ENCODE measurements at places on chromosomes 12 and 14.
A peak's percentile ranks its signal among the peaks of the same experiment; 100 is the strongest.

DNA sequence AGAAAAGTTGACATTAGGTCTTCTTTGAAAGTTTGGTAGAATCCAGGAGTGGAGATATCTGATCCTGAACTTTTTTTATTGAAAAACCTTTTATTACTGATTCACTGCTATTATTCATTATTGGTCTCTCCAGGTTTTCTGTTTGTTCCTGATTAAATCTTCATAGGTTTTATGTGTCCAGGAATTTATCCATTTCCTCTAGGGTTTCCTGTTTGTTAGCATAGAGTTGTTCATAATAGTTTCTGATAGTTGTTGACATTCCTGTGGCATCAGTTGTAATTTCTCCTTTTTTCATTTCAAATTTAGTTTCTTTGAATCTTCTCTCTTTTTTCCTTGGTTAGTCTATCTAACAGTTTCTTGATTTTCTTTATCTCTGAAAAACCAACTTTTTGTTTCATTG lies 370.3 kb downstream of the SLC6A15 start:
- DNase-seq, result peak; percentile 3

- peak; percentile 46 for DNase-seq
These were observed 74.3 kb downstream of the RASSF8 start for GRCh38 chr12:26032719-26033241.

- no peak for DNase-seq
These were observed 112.0 kb upstream of the TMCC3 start for GRCh38 chr12:94762259-94762942.

GRCh38 chr14:75240781-75241180 lies 37.8 kb upstream of the FOS start:
- DNase-seq, result no peak

- DNase-seq, result no peak
These were observed 12.8 kb downstream of the DUSP6 start for GRCh38 chr12:89339526-89339925.

GRCh38 chr12:13799574-13799973 lies 181.8 kb downstream of the GRIN2B start:
- DNase-seq, result no peak

- DNase-seq, result no peak
These were observed 31.0 kb downstream of the ITGA7 start for GRCh38 chr12:55676707-55677106.

- no peak for DNase-seq
These were observed 333.7 kb downstream of the RAD51B start for GRCh38 chr14:68153275-68153674.

DNA sequence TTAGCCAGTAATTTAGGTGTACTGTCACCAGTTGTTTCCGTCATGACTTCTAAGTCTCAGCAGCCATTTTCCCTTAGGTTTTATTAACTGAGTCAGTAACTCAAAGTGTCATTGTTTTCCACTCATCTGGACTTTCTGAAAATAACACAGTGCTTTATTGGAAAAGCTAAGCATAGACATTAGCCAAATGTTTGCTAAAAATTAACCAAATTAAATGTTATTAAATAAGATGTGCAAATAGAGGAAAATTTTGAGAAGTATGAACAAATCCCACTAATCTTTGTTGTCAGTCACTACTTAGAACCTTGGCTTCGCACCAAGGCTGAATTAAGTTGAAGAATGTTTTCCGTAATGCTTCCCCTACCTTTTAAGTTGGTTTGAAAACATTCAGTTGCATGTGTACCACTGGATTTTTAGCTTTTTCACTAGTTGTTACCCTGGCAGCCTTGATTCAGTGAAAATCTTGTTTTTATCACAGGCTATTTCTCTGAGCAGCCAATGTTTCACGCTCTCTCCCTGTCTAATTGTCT lies 43.0 kb downstream of the BORCS5 start:
- no peak for DNase-seq

DNA sequence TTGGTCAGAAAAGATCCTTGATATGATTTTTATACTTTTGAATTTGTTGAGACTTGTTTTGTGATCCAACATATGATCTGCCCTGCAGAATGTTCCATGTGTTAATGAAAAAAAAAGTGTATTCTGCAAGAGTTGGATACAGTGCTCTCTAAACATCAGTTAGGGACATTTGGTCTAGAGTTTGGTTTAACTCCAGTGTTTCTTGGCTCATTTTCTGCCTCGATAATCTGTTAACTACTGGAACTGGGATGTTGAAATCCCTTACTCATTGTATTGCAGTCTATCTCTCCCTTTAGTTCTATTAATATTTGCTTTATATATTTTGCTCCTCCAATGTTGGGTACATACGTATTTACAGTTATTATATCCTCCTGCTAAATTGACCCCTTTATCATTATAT lies 18.3 kb upstream of the TXNRD1 start:
- DNase-seq, result no peak

DNA sequence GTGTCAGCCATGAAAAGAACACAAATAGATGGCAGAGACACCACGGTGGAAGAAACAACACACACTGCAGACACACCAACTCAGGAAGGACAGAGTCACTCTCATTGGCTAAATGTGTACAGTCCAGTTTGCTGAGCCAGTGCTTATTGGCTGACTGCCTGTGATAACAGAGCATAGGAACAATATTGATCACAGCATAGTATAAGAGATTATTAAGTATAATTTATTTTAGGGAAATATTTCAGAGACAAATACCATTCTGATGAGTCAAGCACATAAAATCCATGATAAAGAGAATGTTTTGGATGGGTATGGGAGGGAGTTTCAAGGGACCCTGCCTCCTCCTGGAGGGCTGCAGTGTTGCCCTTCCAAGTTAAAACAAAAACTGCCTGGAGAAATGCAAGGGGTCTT lies 50.9 kb downstream of the BTG1 start:
- DNase-seq, result peak; percentile 72

DNA sequence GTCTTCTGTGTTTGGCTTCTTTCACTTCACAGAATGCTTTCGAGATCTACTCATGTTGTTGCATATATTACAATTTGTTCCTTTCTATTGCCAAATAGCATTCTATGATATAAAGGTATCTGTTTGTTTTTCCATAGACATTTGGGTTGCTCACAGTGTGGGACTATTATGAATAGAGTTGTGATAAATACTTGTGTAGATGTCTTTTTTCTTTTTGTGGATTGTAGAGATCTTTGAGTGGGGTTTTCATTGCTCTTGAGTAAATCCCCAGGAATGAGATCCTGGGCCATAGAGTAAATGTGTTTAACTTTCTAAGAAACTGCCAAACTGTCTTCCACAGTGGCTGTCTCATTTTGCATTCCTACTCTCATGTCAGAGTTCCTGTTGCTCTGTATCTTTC lies 24.9 kb upstream of the CEBPE start:
- DNase-seq, result no peak

DNA sequence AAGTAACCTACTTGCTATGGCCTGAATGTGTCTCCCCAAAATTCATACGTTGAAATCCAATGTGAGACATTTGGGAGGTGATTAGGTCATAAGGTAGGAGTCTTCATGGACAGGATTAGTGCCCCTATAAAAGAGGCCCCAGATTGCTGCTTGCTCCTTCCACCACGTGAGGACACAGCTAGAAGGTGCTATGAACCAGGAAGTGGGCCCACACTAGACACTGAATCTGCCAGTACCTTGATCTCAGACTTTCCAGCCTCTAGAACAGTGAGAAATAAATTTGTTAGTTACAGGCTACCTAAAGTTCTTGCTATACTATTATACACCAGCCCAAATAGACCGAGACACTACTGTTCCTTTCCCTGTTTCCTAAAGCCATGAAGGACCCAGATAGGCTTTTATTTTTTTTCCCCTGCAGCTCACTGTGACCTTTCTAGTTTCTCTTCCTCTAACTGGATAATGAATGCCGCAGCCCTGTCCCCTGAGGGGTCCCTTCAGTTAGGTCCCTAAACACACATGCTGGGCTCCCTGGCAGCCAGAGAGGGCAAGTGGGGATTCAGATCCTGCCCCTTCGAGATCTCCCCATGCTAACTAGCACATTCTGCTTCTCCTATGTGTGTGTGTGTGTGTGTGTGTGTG lies 19.3 kb downstream of the SLC25A3 start:
- no peak for DNase-seq

DNA sequence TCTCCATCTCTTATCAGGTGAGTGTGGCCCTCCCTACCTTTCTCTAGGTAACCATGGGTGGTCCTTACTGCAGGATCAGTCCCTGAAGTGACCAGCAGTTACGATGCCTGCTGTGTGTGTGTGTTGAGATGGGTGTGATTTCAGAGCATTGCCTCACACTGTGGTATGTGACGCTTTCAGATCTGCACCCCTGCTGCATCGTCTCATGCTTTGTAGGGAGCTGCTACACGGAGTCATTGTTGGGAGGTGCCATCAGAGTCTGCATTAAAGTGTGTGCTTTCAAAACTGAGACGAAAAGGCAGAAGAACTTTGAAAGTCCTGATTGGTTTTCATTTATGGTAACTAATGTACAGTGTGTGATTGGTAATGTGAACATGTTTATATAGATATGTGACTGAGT lies 150.5 kb downstream of the PELI2 start:
- peak; percentile 79 for DNase-seq

- peak; percentile 13 for DNase-seq
These were observed 118.7 kb upstream of the CDKN3 start for GRCh38 chr14:54278087-54278486.

DNA sequence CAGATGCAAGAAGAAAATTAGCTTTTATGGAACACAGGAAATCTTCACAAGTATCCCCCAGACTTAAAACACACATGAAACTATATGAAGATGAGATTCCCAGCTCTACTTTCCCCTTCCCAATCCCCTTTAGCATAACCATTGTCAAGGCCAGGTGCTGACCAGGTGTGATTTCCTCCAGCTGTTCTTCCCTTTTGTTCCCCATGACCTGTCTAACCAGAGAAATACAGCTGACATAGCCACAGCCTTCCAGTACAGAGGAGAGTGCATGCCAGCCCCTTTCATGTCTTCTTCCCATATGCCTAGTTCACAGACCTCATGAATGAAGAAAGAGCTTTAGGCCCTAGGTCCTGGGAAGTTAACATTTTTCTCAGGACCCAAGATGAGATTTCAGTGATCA lies 43.5 kb upstream of the FKBP4 start:
- DNase-seq, result no peak

DNA sequence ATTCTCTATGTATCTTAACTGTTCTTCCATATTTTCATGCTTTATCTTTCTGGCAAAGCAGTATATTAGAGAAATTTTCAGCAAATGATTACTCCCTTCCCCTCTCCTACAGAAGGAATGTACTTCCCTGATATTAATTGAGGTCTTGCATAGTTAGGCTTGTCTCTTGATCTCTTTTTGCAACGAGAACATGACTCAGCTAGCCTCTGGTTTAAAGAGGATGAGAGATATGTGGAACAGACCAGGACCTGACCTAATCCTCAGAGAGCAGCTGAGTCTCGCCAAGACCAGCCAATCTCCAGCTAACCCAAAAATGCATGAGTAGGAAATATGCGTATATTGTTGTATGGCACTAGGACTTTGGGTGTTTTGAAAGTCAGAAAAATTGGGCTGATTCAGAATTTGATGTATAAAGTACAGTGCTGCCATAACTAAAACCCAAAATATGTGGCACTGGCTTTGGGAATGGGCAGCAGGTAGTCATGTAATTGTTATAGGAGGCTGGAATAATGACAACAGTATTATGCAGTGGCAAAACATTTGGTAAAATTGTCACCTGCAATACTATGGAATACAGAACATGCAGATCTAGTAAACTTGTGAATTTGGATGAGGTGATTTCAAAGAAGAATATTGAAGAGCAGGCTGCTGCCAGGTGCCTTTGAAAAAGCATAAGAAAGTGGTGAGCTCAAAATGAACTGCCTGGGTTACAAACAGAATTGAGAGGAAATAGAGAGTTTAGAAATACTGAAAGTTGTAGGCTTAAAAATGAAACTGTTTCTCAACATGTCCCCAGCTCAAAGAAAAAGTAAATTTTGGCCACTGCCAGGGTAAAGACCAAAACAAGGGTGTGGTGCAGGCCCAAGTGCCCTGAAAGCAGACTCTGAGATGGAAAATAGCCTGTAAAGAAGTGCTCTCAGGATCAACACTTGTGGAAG lies 9.3 kb upstream of the USP15 start:
- no peak for DNase-seq

Data from fibroblast of skin of back (primary cell).